ENCODE measurements at places on chromosomes 16 and 17.

DNA sequence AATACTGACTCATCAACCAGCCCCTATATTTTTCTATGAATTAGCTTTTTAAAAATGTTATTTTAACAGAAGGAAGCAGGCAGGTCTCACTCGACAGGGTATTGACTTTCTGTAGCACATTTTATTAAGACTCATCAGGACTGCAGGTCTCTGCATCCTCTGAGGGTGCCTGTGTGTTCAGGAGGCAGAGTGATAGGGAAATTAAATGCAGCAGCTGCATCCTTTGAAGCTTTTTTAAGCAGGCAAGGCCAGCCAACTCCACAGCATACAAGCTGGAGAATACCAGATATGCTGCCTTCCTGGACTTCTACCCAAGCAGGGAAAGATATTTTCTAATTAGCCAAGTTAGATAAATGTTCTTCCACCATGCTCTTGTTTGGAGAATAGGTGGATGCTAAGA, 124.9 kb downstream of the WSCD1 start:
- no peak for DNase-seq

DNA sequence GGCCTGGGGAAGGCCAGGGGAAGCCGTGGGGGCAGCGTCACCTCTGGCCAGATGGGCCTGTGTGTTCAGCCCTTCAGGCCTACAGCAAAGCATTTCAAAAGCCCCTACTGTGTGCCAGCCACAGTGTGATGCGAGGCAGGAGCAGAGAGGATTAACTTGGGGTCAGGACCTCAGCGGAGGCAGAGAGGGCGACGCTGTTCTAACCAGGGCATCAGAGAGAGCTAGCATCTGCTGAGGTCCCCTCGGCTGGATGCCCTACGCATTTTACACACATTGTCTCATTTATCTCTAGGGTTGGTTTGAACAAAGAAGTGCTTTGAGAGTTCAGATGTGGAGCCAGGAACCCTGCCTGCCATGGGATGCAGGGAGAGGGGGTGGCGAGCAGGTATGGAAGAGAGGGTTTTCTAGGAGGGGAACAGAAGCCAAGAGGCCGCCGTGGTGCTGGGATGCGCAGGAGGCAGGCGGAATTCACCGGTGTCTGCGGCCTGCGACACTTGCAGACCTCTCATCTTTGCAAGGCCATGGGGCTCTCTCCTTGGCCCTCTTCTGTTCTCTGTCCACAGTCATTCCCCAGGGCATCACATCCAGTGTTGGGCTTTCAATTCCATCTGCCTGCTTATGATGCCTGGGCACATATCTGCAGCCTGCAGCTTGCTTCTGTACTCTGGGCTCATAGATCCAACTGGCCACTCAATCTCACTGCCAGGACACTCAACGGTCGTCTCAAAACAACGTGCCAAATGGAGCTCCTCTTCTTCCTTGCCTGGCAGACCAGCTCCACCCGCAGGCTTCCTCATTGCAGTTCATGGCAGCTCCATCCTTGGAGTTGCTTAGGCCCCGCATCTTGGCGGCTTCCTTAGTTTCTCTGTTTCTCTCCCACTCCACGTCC, 8.1 kb upstream of the NKD1 start:
- DNase-seq, result no peak

DNA sequence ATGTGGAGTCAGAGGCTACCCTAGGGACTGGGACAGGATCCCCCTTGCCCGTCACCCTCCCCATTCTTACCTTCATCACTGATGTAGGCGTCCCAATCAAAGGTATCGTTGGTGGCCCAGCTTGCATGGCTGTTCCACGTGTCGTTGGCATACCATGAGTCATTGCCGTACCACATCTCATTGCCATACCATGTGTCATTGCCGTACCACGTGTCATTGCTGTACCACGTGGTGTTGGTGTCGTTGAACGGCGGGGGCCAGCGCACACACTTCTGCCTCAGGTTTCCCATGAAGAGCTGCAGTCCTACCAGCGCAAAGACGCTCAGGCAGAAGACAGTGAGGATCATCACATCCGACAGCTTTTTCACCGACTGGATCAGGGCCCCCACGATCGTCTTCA, 4.8 kb downstream of the SCN4A start:
- no peak for DNase-seq

DNA sequence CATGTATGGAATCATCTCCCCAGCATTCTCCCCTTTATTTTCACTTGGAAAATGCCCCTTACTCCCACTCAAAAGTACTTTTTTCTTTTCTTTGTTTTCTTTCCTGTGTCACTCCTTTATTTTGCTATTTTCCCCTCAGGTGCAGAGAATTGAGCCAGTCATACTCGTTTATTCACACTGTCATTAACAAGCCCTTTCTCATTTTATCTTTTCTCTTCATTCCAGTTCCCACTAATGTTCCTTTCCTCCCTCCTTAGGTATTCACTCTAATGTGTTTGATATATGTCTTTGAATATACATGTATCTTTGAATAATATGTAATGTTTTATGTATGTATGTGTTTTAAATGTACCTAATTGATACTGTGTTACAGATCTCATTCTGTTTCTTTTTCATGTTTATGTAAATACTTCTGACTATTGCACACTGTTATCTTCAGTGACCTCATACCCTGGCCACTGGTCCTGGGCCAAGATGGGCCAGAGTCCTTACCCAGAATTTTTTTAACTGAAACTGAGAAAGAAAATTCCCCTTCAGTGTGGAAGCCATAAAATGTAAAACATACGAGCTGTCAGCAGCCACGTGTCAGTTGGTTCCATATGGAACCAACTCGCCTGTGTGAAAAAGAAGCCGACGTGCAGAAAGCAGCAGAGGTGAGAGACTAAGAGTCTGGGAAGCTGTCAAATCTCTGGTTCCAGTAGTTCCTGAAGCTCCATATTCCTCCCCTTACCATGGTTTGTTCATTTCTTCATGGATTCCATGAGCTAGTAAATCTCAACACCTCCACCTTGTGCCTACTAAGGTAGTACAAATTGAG, 5.8 kb downstream of the SRR start:
- DNase-seq, result peak; percentile 7

DNA sequence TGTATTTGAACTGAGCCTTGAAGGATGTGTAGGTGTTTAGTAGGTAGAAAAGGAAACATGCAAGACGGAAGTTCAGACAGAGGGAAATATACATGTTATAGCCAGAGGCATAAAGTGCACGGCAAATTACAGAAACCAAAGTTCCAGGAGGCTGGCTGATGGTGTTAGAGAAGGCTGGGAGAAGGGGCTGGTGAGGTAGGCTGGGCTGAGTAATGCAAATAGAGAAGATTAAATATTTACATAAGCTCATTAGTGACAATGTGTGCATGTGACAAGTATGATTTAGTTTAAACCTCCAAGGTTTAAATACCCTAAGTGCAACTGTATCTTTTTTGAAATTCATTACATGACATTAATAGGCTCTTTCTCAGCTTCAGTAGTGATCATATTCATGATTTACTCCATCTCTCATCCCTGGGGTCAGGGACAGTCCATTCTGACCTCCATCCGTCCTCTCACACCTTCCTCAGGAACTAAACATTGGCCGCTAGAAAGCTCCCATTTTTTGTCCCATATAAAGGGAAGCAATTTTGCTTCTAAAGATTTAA, 399.8 kb upstream of the SALL1 start:
- no peak for DNase-seq

DNA sequence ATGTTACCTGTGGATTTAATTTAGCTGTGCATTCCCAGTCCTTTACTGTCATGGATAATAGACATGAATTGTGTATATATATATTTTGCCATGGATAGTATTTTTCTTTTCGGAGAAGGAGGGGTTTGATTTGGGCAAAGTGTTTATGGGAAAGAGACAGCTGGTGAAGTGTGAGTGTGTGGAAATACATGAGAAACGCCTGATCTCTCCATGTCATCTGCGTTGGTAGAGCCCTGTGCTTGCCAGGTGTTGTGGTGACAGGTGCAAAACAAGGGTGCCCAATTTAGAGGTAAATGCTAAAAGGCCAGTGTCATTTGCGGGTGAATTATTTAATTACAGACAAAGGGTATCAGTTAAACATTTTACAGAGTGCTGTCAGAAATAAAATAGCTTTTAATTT, 23.4 kb downstream of the NDEL1 start:
- DNase-seq, result no peak

GRCh38 chr16:25176136-25176535, 40.6 kb upstream of the AQP8 start:
- no peak for DNase-seq

DNA sequence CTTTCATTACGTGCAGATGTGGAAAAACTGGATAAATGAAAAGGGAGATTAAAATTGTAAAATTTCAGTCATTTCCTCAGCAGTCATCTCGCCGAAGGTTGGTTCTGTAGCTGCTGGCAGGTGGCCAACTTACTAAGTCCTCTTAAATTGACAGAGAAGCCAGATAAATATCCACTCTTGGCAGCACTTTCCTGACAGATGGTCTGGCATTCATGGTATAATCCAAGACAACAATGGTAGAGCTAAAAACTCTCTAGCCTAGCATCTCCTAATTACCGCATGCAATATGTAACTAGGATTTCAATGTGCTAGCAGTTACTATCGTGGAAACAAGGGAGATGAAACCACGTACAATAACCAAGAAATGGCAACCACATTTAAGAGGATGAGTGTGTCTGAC, 306.3 kb downstream of the CNTNAP4 start:
- no peak for DNase-seq

- no peak for DNase-seq
Observed at GRCh38 chr17:35002876-35003551, 22.7 kb downstream of the LIG3 start.

DNA sequence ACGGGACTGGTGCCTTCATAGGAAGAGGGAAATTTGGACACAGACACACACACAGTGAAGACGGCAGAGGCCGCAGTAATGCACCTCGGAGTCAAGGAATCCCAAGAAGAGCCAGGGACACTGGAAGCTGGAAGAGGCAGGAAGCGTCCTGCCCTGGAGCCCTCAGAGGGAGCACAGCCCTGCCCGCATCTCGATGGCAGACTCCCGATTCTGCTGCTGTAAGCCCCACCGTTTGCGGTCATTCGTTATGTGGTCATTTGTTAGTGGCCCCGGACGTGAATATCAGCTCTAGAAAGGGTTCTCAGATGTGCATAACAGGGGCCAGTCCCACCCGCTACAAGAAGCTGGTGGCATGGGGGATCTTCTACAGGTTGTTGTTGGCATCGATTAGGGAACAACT, 316.6 kb downstream of the FOXL1 start:
- no peak for DNase-seq

- DNase-seq, result peak; percentile 92
Observed at GRCh38 chr16:30395155-30395991, at the start of gene ZNF48. Gene ZNF48 (plus strand): TSS chr16:30395420. CDS start chr16:30395795, 375 bp downstream.

GRCh38 chr17:14050616-14051015, 18.7 kb upstream of the COX10 start:
- DNase-seq, result no peak

DNA sequence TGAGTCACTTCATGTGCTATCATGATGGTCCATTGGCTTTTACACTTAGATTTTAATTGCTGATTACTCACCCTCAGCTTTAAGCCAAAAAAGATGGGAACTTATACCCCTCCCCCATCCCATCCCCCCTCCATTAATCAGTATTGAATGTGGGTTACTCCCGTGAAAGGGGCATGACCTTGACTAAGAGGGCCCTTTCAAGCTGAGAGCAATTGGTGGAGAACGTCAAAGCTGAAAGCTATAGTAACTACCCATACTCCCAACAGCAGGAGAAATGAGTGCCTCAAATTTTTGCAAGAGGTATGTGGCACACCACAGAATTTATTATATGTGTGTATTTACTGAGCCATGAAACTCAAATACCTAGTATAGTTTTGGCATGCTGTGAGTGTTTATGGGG, 99.7 kb upstream of the CDH8 start:
- no peak for DNase-seq

GRCh38 chr17:42428141-42428944, 5.3 kb upstream of the CAVIN1 start:
- DNase-seq, result no peak

DNA sequence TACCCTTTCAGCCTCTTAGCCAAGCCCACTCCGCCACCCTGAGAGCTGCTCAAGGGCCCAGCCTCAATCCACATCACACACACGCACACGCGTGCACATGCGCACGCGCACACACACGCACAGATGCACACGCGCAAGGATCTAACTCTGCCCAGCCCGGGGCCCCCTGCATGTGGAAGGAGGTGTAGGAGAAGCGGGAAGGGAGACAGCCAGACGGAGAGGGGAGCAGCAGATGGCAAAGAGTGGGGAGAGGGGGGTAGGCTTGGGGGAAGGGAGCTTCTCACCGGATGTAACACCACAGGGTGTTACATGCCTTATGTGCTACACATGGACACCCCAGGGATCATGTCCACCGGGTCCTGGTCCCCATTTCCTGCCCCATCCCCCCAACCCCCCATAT, 15.3 kb downstream of the DLG4 start:
- no peak for DNase-seq

- DNase-seq, result no peak
Observed at GRCh38 chr17:64936117-64936516, 16.8 kb upstream of the LRRC37A3 start.

DNA sequence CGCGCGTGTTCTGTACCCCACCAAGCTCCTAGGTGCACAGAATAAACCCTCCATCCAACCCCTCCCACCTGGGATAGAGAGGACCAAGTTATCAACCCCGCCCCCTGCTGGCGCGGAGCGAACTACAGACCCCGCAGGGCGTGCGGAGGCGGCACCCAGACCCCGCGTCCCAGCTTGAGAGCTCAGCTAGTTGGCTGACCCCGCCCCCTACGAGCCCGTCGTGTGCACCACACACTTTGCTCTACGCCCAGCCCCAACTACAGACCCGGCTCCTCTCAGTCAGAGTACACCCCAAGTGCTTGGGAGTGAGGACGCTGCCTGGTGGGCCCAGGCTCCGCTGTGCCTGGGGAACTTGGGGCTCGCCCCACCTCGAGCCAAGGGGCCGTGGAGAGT, 1.5 kb downstream of the GRIN2A start:
- peak; percentile 63 for DNase-seq

GRCh38 chr17:63099425-63099824, 133.4 kb downstream of the TANC2 start:
- no peak for DNase-seq

DNA sequence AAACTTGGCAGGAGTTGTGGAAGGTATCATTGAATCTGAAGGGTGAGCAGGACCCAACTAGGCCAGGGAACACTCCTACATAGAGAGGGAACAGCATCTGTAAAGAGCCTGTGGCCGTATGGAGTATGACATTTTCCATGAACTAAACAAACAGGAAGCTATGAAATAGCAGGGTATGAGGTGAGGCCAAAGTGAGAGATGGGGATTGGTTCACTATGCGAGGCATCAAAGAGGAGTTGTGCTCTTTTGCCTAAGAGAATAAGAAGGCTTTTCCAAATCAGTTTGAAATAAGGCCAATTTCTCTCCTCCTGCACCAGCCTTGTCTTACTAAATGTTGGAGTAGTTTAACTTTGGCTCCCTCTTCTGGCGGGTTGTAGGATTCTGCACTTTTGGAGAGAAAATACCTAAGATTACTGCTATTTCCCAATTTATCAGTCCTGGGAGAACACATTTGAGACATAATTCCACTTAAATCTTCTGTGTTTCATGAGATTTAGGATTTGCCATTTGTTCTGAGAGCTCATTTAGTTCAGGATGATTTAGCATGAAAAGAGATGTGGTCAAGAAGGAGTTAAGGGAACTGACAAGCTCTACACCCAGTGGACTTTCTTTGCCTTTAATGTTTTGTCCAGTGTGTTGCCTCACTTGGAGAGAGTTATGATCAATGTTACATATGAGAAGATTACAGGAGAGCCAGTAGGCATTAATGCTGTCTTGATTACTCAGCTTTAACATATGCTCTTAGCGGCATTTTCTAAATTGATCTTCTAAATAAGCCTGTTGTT, 55.4 kb downstream of the TNRC6C start:
- DNase-seq, result peak; percentile 55

- DNase-seq, result no peak
Observed at GRCh38 chr16:526181-527014, 1.1 kb upstream of the CAPN15 start.

All from left kidney (tissue), 8 donors.